CD4-positive, alpha-beta memory T cell (primary cell): ENCODE measurements at places on chromosomes 7 and 10. TPM values are rescaled to one million over a fixed set of nuclear protein-coding genes. Genes with fewer than 3 reads are reported as not detected.

The OR2F2 gene
- total RNA-seq, result not detected

DNA sequence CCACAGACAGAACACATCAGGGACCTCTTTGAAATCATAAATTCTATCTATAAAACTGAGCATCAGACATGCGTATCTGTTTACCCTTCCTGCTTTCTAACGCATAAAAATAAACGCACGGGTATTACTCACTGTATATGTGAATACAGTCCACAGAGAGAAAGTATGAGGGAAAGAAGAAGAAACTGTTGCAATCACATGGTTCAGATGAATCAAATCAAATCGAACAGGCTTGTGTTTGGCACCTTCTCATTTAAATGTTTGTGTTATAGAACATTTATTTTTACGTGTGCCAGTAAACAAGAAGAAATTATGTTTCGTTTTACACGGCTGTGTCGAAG lies 322.0 kb downstream of the FRMD4A start:
- peak; percentile 23 for DNase-seq

DNA sequence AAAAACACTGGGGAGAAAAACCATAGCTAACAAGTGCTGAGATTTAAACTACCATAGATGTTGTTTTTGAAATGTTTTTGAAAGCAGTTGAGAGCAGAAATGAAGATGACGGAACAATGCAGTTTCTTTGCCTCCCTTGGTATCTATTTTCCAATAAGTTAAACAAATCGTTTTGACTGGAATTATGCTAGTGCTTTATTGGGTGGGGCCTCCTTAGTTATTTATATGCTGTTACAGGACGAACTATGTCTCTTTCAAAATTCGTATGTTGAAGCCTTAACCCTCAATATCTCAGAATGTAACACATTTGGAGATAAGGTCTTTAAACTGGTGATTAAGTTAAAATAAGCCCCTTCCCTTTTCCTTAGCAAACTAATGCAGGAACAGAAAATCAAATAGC lies 45.5 kb upstream of the SEPHS1 start:
- no peak for DNase-seq

- DNase-seq, result no peak
These were observed 61.0 kb downstream of the GALNT11 start for GRCh38 chr7:152086513-152086912.

GRCh38 chr7:37390114-37390513 lies 58.5 kb downstream of the ELMO1 start:
- no peak for DNase-seq

The UTF1 gene
- not detected for total RNA-seq

- no peak for DNase-seq
These were observed 105.3 kb downstream of the ARHGAP21 start for GRCh38 chr10:24618401-24618800.

- DNase-seq, result no peak
These were observed 92.4 kb upstream of the TMEM72 start for GRCh38 chr10:44818701-44819127.

- no peak for DNase-seq
These were observed 11.5 kb upstream of the UNCX start for GRCh38 chr7:1220977-1221745.

DNA sequence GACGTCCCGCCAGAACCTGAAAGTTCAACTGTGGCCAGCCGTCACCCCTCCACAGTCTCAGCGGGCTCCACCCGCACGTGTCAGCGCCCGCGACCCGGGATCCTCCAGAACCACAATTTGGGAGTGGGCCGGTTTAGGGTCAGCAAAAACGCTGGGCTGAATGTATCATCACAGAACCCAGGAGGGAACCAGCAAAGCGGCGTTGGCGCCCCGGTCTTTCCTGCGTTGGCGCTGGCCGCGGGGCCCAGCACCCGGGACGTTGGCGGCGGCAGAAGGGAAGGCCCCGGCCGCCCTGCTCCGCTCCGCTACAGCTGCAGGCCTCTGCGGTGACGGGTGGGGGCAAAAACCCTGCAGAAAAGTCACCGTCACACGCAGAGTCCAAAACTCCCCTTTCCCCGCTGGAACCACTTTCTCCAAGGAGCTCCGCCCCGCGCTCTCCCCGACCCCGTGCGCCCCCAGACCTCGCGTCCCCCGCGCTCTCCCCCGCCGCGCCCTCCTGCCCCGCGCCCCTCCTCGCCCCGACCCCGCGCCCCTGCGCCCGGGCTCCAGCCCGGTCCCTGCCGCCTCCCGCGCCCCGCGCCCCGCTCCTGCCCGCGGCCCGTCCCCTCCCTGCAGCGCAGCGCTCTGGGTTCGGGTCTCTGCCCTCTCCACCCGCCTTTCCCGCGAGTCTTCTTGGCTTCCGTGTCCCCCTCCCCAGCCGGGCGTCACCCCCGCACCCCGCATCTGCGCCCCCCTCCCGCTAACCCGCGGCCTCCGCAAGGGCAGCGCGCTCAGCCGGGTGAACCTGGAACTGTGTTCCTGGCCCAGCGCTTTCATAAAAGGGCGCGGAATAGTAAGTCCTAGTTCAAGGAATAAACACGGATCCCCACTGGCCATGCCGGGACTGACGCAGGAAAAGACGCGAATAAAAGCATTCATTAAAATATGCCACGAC lies 24.0 kb upstream of the RNF32 start:
- peak; percentile 14 for DNase-seq

GRCh38 chr10:2118201-2118600 lies 380.9 kb upstream of the ADARB2 start:
- DNase-seq, result no peak

- DNase-seq, result no peak
These were observed 3.7 kb upstream of the HNRNPH3 start for GRCh38 chr10:68327889-68328786.

DNA sequence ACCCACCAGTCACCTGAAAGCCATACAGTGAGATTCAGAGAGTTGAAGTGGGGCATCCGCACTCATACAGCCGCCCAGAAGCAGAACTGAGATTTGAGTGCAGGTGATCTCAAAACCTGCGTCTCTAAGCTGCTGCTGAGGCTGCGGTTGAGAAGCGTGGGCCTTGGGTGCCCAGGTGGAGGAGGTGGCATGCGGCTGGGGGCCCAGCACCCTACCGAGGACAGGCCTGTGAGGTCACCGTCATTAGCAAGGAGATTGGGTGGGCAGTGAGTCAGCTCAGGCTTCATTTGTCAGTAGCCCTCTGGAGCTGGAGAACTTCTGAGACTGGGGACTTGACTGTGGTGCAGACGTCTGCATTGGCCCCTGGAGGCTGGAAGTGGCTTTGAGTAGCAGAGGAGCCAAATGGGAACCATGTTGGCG lies 29.8 kb downstream of the ZMIZ1 start:
- no peak for DNase-seq

DNA sequence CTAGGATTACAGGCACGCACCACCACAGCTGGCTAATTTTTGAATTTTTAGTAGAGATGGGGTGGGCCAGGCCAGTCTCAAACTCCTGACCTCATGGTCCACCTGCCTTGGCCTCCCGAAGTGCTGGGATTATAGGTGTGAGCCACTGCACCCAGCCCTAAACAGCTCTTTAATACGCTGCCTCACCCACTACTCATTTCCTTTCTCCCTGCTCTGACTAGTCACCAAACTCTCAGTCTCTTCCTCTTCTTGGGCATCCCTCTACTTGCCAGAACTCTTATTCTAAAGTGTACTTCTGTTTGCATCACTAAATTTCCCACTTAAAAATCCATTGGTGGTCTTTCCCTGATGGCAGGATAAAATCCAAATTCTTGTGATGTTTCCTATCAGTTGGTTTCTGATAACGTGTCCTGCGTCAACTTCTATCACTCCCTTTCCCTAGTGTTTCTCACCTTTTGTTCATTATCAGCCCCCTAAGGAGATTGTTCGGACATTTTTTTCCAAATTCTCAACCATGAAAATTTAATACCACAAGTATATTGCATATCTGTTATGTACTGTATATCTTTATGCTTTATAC lies 124.7 kb downstream of the CUBN start:
- no peak for DNase-seq
